ENCODE measurements at places on chromosomes 2 and 18.
A peak's percentile ranks its signal among the peaks of the same experiment; 100 is the strongest.

DNA sequence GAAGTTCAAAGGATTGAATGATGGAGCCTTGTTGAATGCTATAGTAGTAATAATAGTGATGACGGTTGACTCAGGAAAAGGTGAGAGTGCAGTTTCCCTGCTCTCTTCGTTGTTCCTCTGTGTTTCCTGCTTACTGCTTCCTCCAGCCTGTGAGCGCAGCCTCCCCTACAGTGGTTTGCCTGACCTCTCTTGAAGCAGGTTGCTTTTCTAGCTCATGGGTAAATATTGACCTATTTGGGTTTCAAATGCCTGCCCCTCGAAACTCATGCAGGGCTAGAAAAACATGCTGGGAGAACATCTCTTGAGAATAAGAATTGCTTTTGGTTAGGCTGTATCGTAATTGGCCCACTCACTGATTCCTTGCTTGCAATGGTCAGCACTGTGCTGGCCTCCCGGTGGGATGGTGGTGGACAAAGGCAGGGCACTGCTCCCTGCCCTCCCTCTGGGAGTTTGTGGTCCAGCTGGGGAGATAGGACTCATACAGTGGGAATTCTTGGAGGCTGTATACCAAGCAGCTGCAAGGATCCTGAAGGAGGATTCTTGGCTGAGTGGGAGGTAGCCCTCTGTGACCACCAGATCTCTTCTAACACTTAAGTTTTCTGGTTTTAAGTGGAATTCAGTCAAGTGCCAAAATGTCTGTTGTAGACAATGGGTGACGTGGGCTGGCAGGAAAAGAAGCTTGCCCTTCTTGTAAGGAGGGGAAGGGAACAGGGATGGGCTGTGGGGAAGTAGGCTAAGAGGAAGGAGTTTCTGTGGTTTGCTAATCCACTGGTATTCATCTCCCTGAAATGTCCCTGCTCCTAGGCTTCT, 5.4 kb upstream of the RNF181 start:
- peak; percentile 92 for DNase-seq

DNA sequence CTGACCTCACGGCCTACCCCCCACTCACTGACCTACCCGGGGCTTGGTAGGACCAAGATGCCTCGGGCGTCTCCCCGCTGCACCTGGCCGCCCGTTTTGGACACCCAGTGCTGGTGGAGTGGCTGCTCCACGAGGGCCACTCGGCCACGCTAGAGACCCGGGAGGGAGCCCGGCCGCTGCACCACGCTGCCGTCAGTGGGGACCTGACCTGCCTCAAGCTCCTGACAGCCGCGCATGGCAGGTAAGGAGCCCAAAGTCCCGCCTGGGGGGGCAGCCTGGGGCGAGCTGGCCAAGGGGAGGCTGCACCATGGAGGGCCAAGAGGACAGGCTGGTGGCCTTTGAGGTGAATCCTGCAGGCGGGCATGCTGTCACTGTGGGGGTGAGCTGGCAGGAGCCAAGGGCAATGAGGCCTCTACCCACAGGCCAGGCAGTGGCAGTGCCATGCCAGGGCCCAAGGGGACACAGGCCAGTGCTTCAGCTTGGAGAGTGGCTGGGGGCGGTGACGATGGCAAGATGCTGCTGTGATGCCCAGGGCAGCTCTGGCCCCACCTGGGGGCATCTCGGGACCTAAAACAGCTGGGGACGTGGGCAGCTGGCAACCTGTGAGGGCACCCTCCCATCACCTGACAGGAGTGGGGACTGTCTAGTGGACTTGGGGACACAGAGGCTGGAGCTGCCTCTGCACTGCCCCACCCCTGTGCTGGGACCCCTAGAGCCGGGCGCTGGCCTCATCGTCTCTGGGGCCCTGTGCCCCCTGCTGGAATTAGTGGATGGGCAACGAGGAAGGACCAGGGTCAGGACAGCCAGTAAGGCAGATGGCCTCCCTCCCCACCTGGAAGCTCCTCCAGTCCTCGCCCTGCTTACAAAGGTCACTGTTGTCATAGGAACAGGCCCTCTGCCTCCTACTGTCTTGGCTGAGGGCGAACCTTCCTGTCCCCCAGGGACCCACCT, 2.0 kb downstream of the ESPNL start:
- DNase-seq: no peak

GRCh38 chr2:168663993-168664392, 138.4 kb upstream of the NOSTRIN start:
- peak; percentile 36 for DNase-seq

DNA sequence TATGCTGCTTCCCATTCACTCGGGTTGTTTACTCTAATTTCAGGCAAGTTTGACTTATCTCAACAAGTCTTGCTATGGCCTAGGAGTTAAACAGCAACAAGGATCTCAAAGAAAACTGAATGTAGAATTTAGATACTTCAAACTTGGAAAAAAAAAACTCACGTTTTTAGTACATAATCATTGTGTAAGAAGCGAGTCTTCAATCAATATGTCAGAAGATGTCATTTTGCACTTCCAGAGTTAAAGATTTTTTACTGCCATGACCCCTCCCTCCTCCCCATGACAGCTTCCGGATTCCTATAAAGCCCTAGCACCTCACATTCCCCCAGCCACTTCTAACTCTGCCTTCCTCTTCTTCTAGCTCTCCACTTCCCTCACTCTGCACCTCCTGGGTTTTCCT, 133.4 kb downstream of the SS18 start:
- DNase-seq: no peak

GRCh38 chr2:189411860-189412259, 29.4 kb upstream of the WDR75 start:
- peak; percentile 97 for DNase-seq

GRCh38 chr2:189485146-189485545, 43.9 kb downstream of the WDR75 start:
- no peak for DNase-seq

GRCh38 chr2:742221-742620, 65.0 kb upstream of the TMEM18 start:
- no peak for DNase-seq

GRCh38 chr2:112794841-112795240, 10.5 kb upstream of the IL1A start:
- no peak for DNase-seq

- DNase-seq: no peak
Observed at GRCh38 chr2:234904785-234905184, 47.0 kb upstream of the SH3BP4 start.

DNA sequence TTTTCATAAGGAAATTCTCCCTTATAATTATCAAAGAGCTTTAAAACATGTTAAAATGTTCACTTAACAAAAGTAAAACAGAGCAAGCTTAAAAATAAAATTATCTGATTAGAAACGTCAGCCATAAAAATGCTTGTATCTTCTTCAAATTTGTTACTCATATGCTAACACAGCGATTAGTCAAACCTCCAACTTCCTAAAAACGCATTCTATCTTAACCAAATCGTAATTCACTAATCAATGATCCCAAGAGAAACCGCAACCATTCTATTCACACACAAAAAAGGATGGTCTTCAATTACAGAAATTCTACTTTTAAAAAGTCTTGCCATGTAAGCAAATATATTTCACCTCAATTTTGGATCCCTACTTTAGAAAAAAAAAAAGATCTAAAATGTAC, 1.9 kb downstream of the STK17B start:
- no peak for DNase-seq
